ENCODE measurements at places on chromosomes 12 and 14.

- DNase-seq: no peak
Observed at GRCh38 chr12:103053089-103053488, 95.6 kb downstream of the ASCL1 start.

- DNase-seq: no peak
Observed at GRCh38 chr12:29616664-29617406, 119.3 kb upstream of the OVCH1 start.

GRCh38 chr12:58615047-58615446 lies 305.3 kb downstream of the LRIG3 start:
- DNase-seq: no peak

DNA sequence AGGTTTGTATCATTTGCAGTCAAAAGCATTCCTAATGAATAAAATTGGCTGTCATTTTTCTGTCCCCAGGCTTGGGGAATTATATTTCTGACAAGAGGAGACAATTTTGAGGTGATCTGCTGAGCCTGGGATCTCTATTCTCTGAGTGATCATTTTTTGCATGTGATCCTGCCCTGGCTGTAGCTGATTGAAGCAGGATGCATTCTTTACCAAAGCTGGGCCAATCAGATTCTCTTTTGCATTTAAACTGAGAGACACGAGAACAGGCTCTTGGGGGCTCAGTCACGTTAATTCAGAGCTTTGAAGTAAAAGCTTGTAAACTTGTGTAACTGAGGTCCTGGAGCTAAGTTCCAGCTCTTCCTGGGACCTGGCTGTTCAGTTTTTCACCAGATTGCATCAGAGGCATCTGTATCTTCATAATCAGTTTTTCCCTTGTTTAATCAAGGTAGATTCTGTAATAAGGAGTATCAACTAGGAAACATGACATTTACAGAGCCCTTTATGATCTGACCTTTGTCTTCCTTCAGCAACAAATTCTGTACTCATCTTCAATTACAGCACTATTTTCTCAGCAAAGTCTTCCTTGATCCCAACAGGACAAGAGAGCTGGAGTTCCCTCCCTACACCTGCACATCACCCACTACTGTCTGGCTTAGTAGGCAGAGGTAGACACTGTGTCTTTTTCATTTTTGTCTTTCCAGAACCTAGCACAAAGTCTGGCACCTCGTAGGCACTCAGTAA lies 35.0 kb upstream of the MANSC4 start:
- no peak for DNase-seq

- DNase-seq: no peak
Observed at GRCh38 chr12:130301559-130301958, 36.1 kb upstream of the PIWIL1 start.

GRCh38 chr14:91893007-91893406 lies 25.7 kb upstream of the TC2N start:
- no peak for DNase-seq

- no peak for DNase-seq
Observed at GRCh38 chr14:61638595-61639387, 56.5 kb upstream of the HIF1A start.

DNA sequence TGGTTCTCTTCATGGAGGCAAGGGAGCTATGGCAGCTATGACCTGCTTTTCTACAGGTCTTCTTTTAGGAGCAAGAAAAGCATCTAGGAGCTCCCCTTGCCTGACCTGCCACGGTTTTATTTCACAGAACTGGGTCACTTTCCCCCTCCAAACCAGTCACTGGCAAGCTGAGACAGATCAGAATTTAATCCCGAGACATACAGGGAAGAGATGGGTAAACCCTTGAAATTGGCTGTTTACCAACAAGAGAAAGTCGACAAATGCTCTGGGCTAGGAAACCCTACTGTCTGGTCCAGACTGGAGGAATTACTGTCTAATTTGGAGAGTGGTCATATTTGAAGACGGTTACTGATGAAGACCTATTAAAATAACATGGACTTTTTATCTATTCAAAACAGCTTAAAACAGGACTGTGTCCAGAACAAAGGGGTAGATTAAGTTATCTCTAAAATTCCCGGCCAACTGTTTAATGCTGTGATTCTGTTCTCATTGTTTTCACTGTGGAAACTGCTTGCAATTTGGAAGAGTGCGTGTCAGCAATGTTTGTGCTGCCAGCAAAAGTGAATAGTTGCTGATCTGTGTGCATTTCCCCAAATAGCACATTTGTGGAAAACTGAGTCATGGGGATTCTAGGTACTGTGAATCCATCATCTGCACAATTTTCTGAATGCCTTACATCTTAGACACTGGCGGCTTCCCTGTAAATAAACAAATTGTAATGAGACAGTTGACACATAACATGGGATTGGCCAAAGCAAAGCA lies 73.4 kb upstream of the EEA1 start:
- DNase-seq: no peak

GRCh38 chr14:89366864-89367778 lies 49.9 kb downstream of the FOXN3 start:
- no peak for DNase-seq

GRCh38 chr12:31896514-31897039 lies 62.6 kb upstream of the RESF1 start:
- DNase-seq: no peak

DNA sequence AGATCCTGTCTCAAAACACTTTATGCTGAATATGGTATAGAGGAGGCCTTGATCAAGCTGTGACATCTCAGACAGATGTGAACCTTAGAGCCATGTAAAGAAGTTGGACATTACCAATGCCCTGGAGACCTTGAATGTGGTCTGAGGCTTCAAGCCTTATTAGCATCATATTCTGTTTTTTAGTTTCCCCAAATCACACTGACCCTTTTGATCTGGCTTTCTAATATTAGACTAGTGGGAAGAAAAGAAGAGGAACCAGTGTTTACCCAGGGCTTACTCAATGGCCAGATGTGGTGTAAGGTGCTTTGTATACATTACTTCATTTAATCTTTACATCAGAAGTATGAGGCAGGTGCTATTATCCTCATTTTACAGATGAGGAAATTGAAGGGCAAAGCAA lies 10.6 kb upstream of the TBPL2 start:
- no peak for DNase-seq

DNA sequence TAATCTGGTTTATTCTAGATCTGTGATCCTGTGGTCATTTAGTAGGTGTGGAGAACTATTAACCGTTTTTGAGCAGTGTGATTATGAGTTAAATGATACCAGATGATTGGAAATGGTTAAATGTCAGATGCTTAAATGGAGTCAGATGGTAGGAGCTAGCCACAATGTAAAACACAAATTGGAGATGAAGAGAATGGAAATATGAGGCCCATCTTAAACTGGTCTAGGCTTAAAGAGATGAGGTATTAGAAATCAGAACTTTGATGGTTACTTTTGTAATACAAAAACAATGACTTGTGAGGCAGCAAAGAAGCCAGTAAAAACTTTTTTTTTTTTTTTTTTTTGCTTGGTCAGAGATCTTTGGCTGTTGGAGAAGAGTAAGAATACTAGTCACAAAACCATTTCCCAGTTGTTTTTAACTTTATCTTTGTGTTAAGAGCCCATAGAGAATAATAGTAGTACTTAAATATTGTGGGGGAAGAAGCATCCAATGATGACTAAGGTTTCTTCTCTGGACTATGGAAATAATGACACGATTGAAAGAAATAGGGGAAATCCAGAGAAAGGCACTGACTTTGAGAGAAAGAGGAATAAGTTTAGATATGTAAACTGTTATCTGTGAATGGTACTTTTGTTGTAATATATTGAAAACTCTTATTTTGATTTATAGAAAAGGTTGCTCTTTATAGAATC lies 95.9 kb downstream of the WNK1 start:
- no peak for DNase-seq

DNA sequence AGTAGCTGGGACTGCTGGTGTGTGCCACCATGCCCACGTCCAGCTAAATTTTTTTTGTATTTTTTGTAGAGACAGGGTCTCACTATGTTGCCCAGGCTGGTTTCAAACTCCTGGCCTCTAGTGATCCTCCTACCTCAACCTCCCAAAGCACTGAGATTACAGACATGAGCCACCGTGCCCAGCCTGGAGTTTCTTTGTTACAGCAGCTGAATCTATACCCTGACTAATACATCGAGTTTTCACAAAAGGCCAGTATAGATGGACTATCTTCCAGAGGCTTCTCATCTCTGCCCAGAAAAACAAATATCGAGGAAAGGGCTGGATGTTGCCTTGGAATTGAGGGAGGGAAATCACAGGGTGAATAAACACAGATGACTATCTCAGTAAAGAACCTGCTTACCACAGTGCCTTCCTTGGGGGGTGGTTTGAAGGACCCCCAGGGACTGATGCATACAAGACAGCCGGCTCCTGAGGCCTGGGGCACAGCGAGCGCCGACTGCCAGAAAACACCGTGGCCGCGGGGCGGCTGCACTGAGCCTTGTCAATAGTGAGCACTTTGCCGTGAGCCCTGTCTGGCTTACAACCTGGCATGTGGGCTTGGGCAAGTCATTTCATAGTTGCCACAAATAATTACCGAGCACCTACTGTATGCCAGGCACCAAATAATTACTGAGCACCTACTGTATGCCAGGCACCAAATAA lies 111.9 kb downstream of the SCARB1 start:
- DNase-seq: no peak

DNA sequence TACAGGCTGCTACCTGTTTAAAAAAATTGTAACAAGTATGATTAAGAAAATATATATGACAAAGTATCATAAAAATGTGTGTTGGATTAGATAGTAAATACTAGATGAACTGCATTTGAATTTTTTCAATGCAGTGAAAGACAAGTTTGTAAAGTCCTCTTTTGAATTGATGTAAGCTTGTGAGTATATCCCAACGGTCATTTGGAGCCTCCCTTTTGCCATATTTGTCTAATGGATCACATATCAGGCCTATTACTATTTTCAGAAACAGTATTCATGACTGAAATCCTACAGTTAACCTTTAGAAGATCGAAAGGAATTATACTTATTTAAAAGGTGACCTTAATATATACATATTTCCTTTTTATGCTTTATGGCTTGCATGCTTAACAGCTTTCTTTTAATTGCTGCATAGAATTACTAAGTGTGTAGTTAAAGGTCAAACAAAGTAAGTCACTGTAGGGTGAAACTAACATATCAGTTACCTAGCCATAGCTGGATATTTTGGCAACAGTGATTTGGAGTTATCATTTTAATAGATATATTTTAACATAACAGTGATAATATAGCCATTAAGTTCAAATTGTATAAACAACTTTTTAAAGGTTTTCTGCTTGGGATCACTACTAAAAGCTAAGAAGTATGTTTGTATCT lies 53.6 kb downstream of the USP15 start:
- no peak for DNase-seq

GRCh38 chr14:50260511-50260910 lies 29.1 kb upstream of the SOS2 start:
- DNase-seq: no peak

DNA sequence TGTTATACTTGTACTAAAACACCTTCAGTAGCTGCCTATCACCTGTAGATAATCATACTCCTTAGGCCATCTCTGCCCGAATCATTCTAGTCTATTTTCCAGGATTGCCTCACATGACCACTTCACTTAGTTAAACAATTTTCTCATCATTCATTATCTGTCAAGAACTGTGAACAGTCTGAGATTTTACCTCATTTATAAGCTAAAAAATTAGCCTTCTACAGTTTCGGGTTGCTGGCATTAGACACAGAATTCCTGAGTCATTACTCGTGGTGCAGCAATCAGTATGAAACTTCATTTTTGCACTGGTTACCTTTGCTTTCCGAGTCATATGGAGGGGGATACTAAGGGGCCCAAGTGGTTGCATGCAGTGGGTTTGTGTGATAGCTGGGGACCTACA lies 57.6 kb upstream of the OTOGL start:
- no peak for DNase-seq

- no peak for DNase-seq
Observed at GRCh38 chr12:542395-543113, 82.8 kb downstream of the B4GALNT3 start.

GRCh38 chr14:61652526-61653262 lies 42.6 kb upstream of the HIF1A start:
- no peak for DNase-seq

All from NCI-H1417 treated with DMSO at 0.1 percent for 48 hours (cell line).